ENCODE measurements at places on chromosomes 7 and 10.

DNA sequence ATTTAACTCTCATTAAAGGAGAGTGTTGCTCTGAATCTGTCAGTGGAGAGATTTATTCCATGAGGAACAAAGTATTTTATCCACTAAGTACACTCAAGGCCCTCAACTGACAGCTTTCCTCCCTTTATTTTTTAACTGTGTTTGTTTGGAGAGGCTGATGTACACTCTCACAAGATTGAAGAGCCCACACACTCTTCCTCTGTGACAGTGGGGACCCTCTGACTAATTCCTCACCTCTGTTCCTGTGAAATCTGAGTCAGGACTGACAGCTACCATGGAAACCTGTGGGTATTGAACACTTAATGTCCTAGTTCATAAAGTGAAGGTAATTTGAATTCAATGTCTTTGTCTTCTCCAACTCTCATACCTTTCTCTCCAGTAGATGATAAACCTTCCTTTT, 189.8 kb upstream of the PITRM1 start:
- no peak for DNase-seq

DNA sequence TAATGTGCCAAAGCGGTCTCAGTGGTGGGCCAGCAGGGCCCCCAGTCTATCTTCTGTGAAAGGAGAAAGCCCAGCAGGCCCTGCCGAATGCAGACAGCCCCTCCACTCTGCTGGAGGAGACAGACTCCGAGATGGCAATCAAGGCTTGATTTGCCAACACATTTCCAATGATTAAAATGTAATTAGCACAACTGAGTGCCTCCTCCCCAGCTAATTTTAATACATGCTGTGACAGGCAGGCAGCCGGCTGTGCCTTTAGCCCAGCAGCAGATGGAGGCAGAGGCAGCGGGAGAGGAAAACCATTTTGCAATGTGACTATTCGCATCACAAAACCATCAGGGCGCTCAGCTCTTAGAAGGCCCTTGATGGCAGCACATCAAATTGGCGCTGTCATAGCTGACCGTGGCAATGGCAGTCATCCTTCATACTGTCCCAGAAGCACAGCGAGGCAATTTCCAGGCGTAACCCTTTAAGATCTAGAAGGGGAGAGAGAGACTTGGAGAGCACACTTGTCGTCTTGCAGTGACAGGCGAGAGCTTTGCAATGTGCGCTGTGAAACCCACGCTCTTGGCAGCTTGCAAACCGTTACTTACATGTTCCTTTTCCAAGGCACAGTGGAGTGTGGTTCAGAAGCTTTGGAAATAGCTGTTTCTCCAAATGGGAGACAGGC, 714.8 kb upstream of the GALNT17 start:
- no peak for DNase-seq

DNA sequence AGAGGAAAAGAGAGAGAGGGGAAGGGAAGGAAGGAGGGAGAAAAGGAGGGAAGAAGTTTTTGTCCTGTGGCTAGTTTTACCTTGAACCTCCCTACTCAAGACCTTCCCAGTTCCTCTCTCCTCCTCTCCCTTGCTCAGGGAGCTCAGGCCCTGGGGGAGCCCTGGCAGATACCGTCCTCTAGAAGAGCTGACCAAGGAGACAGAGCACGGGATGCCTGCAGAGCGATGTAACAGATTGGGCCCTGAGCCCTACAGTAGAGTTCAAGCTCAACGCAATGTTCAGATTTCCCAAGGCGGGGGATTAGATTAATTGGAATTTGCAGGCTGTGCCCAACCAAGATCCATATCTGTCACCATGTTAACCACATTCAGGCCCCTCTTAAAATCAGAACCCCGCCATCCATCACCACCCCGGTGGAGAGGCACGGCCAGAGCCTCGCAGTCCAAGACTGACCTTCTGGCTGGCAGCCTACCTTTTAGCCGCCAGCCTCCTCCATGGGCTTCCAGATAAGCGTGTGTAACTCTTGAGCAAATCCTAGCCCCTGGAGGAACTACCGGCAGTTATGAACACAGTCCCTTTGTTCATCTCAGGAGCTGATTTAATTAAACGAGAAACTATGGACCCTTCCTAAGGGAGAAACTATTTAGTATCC, 70.6 kb downstream of the KCNMA1 start:
- DNase-seq = no peak

GRCh38 chr10:124213471-124213870, 120.1 kb upstream of the CHST15 start:
- no peak for DNase-seq

- no peak for DNase-seq
These were observed 96.1 kb downstream of the LRMDA start for GRCh38 chr10:75527542-75527941.

- DNase-seq = no peak
These were observed 1.9 kb upstream of the VOPP1 start for GRCh38 chr7:55574051-55574717.

DNA sequence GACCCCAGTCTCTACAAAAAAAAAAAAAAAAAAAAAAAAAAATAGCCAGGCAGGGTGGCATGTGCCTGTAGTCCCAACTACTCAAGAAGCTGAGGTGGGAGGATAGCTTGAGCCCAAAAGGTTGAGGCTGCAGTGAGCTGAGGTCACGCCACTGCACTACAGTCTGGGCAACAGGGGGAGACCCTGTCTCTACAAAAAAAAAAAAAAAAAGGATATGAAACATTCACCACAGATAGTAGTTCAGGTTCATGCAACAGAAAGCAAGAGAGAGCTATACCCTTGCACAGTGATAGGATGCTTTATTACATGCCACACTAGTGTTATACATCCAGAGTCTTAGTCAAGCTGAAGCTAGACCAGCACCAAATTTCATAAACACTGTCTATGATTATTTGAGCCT, 148.4 kb upstream of the KAT6B start:
- DNase-seq = no peak

DNA sequence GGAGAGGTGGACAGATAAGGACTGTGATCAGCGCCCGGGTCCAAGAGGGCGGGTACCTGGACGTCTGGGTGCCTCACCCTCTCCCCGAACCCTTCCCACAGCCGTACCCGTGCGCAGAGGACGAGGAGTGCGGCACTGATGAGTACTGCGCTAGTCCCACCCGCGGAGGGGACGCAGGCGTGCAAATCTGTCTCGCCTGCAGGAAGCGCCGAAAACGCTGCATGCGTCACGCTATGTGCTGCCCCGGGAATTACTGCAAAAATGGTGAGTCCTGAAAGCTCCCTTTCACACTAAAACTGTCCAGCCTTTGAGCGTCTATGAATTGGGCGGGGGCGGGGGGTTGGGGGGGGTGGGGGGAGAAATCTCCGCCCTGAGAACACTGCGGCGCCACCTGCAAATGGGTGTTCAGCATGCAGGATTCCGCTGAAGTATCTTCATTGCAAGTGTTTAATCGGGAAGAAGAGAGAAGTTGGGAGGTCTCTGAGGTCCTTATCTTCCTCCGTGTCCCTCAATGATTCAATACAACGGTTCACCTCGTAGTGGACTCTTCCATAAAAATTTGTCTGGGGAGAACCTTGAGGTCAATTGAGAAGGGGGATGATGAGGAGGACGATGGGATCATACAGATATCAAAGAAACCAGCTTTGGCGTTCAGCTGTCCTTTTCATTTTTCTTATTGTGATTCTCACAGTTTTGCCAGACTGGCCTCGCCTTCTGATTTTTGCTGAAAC, 906 bp downstream of the DKK1 start:
- DNase-seq = no peak

- no peak for DNase-seq
These were observed 204.3 kb downstream of the DGKB start for GRCh38 chr7:14698239-14698638.

DNA sequence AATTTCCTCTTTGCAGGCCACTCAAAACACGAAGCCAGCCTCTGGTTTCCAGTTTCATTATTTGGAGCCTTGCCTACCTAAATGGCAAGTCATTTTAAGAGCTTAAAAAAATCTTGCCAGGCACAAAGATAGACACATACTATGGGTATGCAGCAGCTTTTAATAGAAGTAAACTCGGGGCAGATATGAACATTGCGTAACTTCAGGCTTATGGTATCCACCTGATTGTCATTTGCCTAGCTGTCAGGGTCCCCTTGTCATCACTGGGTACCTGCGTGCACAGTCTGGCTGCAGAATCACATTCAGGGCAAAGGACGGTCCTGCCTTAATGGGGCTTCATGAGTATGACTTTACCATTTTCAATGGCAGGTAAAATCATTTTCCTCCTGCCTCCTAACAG, 466.1 kb upstream of the NRP1 start:
- DNase-seq = no peak

DNA sequence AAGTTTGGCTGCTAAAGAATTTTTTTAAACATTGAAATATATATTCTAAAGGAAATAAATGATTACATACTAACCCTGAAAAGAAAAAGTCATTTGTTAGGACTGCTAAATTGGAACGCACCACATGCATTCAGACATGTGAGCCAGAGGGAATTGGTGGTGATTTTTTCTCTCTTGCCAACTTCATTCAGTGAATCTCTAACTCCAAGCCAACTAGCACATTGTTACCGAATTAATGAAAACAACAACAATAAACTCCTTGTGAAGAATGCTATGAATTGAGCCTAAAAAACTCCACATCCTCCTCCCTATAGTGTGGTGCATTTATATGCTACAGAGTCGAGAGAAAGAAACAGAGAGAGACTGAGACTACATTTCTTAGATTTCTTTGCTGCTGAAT, 135.5 kb upstream of the CACNA2D1 start:
- DNase-seq = no peak

DNA sequence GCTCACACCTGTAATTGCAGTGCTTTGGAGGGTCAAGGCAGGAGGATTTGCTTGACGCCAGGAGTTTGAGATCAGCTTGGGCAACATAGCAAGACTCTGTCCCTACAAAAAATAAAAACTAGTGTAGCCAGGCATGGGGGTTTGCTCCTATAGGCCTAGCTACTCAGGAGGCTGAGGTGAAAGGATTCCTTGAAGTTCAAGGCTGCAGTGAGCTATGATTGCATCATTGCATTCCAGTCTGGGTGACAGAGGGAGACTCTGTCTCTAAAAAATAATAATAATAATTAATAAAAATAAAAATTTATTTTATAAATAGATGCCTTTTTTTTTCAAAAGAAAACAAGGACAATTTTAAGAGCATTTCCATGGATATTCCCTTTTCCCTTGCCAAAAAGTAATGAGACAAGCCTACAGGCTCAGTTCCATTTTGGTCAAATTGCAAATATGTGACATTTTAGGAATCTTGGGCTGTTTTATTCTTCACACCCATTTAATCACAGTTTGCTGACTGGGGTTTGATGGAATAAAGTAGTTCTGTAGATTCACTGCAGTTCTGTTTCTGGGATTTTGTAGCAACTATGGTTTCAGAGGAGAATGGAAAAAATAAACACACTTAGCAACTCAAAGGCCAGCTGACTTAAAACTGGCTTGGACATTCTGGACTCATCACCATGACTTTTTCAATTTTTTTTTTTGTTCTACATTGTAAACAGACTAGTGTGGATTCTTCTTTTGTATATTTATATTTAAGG, 48.4 kb upstream of the ARHGAP21 start:
- no peak for DNase-seq

- DNase-seq = no peak
These were observed 1194.3 kb upstream of the CELF2 start for GRCh38 chr10:9823268-9823930.

GRCh38 chr7:142583446-142583845, 165.8 kb upstream of the PRSS1 start:
- DNase-seq = peak; percentile 18

GRCh38 chr10:86871563-86872183, 85.7 kb downstream of the MMRN2 start:
- DNase-seq = no peak

GRCh38 chr10:121526801-121527221, 71.4 kb downstream of the FGFR2 start:
- no peak for DNase-seq

DNA sequence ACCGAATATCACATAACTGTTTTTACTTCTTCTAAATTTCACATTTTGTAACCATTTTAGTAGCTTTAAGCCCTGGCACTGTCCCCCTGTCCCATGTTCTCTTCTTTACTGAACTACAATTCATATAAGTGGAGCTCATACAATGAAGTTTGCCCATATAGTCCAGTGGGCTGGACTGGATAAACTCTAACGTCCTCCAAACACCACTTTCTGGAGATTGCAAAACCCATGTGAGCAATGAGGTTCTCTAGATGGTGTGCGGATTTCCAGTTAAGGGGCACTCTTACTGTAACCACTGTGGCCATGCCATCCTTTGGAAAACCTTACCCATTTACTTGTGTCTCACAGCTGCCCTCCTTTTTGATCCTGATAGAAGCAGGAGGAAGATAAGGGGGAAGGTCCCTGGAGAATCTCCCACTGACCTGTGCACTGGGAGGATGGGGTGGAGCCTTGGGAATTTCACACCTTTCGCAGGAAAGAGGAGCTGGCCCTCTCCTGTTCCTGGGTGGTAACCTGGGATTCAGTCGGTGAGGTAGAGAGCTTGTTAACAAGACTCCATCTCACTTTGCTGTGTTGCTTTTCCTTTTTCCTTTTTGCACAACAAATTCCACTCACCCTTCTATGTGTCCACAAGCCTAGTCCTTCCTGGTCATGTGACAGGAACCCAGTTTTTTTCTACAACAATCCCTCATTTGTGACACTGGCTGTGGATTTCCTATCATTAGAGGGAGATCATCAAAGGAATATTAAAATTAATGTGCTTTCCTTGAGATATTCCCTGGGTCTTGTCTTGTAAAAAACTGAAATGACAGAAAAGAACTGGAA, 120.7 kb downstream of the ARID5B start:
- no peak for DNase-seq

Measured in stimulated activated CD4-positive, alpha-beta T cell treated with anti-CD3 and anti-CD28 coated beads, Interleukin-2, amount 100 ng/mL, for 48 hours (primary cell).